Adrenal gland (tissue), 19 donors: ENCODE measurements at places on chromosomes 11 and 22. TPM values are rescaled to one million over a fixed set of nuclear protein-coding genes. Genes with fewer than 3 reads are reported as not detected.

- DNase-seq, result no peak
Observed at GRCh38 chr11:134501406-134502152, 89.5 kb upstream of the B3GAT1 start.

GRCh38 chr22:19869497-19870152 is 15.0 kb upstream of the GNB1L start:
- peak; percentile 35 for DNase-seq

GRCh38 chr11:73249304-73249703 is 22.8 kb upstream of the P2RY6 start:
- no peak for DNase-seq

DNA sequence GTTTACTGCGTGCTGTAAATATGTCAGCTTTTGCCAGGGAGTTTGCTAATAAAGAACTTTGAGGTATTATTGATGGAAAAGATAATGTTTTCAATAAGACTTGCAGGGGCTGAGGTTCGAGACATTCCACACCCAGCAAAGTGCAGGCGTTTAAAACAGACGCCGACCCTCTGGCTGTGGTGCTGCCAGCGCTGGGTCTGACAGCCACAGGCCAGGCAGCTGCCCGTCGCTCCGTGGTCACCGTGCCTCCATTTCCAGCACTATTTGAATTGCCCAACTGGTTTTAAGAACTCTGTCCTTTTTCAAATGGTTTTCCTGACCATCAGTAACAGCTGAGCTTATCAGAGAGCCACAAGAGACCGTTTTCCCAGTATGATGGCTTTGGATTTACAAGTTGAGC is 28.1 kb upstream of the ALX4 start:
- DNase-seq, result no peak

DNA sequence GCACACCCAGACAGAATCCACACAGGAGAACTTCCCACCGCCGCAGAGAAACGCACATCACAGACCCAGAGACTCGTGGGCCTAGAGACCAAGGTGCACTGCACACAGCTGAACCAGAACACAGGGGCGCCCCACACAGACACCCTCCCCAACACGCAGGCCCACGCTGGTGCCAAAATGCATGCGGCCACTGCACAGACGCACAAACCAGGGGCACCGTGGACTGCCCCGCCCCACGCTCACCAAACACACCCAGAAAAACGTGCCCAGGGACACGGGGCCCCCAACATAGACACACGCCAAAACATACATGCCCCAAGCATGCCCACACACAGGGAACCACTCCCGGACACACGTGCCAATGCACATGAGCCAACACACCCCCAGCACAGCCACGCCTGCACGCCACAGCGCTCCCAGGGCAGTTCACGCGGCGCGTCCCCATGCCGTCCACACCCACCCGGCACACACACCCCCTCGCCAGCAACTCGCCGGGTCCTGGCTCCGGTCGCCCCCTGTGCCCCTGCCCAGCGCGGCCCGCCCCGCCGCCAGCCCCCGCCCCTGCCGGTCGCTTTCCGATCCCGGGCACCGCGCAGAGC is 7.8 kb downstream of the ELFN2 start:
- DNase-seq, result no peak

GRCh38 chr11:44774108-44774507 is 47.3 kb downstream of the TSPAN18 start:
- DNase-seq, result no peak

GRCh38 chr22:45976254-45977002 is 534 bp downstream of the WNT7B start:
- DNase-seq, result no peak

DNA sequence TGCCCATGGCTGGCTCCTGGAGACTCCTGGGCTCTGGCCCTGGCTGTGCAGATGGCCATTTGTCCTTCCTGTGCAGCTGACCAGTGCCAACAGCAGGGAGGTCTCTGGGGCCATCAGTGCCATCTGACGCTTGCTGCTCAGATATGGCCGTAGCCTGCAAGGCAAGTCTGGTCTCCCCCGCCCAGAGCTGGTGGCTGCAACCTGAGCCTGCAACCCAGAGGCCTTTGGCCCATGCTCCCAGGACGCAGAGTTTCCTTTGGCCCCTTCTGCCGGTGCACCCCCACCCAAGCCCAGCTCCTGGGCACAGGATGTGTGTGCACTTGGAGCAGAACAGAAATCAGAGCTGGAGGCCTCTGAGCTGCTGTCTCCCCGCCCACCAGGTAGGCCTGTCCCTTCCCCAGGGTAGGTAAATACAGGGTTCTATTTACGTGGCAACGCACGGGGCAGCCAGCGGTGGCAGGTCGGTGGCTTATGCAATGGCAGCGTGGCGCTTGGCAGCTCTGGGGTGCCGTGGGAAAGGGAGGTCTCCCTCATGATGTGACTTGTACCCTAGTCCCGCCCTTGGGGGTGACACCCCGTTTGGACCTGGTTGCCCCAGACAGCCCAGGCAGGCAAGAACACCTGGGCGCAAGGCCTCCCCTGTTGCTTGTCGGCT is 21.0 kb upstream of the MYEOV start:
- no peak for DNase-seq

DNA sequence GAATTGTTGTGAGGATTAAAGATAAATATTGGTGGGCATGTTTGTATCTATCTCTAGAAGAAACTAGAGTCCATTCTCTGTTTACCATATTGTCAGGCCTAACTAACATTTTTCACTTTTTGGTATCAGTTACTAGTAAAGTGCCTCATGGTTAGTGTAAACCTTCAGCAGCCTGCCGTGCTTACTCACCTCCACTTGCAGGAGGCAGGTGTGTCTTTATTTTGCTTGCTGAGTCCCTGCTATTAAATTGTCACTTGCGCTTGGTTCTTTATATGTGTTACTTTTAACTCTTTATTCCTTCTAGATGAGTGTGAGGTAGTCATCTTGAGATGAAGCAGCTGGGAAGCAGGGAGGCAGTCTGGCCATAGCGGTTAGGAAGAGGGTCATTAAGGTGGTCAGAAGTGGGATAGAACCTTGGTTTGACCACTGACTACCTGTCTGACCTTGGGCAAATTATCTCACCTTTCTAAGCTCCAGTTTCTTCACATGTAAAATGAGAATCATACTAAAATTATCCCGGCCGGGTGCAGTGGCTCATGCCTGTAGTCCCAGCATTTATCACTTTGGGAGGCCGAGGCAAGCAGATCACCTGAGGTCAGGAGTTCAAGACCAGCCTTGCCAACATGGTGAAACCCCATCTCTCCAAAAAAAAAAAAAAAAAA is 21.2 kb downstream of the PPP6R3 start:
- DNase-seq, result no peak

DNA sequence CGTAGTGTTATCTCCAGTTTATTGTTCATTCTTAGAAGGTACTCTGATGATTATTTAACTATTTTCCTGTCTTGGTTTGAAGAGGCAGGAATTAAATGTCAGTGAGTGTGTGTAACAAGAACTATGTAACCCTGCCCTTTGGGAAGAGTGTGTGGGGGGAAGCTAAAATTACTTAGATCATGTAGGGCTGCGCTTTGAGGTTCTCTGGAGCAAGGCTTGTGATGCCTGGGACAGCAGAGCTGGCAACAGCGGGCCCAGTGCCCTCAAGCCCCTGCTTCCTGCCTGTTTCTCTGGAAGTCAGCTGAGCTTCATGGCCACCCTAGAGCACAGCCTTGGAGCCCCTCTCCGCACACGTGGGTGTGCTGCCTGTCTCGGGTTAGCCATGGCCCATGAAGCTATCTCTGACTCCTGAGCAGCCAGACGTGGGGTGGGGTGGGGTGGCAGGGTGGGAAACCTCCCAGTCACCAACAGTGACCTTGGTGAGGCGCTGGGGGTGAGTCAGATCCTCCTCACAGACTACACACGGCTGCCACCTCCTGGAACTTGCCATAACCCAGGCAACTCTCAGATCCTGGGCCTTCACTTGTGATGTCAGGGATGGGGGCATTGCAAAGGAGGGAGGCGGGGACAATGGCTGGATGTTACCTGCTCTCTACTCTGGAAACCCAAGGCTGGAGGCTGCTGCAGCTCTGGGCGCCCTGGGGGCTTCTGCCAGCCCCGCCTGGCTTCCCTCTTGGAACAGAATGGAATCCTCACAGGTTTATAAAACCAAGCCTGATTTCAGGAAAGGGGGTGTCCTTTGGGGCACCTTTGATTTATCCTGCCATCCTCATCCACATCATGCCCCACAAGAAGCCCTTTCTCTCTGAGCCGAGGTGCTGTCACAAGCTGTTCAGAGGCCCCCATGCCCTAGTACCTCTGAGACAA is 88.6 kb downstream of the SNX19 start:
- peak; percentile 86 for DNase-seq

DNA sequence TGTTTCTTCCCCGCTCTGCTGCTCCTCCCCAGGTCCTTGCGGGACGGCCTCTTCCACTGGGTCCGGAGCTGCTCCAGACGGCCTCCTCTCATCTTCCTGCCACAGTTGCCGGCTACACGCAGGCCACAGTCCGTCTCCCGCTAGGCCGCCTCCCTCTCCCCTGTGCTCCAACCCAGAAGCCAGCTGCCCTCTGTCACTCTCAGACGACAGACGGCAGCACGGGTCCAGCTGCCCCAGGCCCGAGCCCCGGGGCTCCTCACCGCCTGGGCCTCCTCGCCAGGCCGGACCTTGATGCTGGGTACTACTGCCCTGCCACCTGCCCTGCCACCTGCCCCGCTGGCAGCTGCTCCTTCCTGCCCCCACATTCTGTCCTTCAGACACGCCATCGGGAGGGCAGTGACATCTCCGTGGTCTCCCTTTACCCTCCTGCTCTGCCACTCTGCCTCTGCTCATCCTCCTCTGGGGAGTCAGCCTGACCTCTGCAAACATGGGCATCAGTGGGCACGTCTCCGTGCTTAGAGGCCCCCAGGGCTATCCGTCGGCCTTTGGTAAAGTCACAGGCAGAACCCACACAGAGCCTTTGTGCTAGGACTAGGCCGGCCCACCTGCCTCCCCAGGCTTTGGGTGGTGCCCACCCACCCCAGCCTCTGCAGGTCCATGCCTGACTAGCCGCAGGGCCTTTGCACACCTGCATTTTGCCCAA is 43.1 kb upstream of the TH start:
- no peak for DNase-seq

- no peak for DNase-seq
Observed at GRCh38 chr22:39773976-39774539, 119.5 kb downstream of the ENTHD1 start.

DNA sequence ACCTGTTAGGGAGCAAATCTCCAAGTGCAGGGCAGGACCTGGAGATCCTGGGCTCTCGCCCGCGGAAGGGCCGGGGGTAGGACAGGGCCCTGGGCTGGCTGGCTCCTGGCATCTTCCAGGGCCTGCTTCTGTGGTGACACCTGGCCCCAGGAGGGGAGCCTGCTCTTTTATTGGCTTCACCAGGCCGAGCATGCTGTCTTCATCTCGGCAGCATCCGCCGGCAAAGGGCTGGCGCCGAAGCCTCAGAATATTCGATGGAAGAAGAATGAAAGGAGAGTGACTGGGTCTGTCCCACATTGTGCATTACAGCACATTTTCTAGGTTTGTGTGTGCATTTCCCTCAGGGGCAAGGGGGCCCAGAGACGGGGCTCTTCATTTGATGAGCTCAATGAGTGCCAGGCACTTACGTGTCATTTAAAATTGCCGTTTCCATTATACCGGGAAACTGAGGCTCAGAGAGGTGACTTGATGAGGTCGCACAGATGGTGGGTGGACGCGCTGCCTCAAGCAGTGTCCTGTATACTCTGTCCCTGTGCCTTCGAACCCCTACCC is 70.0 kb downstream of the RBX1 start:
- no peak for DNase-seq

DNA sequence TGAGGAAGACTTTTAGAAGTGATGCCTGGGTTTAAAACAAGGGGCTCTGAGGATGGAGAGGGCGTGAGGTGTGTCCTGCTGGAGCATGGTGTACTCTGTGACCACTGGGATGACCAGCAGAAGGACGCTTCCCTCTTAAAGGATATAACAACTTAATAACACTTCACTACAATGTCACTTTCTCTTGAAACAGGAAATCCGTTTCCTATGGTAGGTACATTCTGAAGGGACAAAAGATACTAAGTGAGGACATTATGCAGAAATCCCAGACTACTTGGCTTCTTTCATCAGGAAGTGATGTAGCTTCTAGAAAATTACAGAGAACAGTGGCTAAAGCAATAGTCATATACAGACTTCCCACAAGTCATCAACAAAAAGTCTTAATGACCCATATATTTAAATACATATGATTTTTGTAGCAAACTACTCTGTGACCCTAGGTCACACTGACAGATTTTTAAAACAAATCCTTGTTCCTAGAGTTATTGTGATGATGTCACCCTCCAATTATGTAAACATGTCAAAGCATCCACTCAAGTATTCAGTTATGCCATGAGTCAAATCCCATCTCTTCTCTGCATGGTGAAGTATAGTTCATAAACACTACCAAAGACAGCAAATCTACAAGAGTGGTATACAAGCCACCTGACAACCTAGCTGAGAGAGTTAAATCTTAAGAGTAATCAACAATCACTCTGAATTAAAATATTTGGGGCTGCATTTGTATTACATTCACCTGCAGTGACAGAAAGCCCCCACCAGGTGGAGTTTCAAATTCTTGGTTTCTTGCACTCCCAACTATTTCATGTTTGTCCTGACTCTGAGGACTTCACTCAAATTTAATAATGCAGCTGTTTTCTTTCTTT is 32.8 kb downstream of the PITPNB start:
- DNase-seq, result peak; percentile 61

GRCh38 chr11:65822776-65823528 is 10.8 kb upstream of the SNX32 start:
- DNase-seq, result no peak

DNA sequence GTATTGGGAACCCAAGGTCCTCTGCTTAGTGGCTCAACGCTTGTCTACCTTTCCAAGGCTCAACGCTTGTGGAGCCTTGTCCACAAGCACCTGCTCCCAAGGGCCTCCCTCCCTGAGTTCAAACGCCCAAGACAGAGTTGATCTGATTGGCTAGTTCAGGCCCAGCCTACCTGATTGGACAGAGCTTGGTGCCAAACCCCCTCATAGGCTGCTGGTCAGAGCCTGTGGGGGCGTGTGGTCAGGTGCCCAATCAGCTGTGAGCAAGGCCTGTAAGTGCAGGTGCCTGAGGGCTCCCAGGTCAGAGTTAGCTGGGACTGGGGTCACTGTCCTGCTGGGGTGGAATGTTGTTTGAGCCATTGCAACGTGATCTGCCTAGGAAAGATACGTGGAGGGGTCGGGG is 16.9 kb upstream of the TMPRSS6 start:
- DNase-seq, result peak; percentile 39

- DNase-seq, result no peak
Observed at GRCh38 chr22:21000207-21000986, 1.5 kb downstream of the THAP7 start.

The SHISAL1 gene
- 1.5 TPM for total RNA-seq

The APOA1 gene
- total RNA-seq, result not detected

The OR2AG2 gene
- 0.33 TPM for total RNA-seq

The ELF5 gene
- total RNA-seq, result not detected

The IL10RA gene
- total RNA-seq, result 24.8 TPM

The NXPE2 gene
- 0.28 TPM for total RNA-seq

The ARHGEF17 gene
- 22.1 TPM for total RNA-seq

The MUC15 gene
- not detected for total RNA-seq

The OR5L1 gene
- not detected for total RNA-seq

The RIC3 gene
- total RNA-seq, result 31.1 TPM
